ENCODE measurements at places on chromosomes 3 and 15. TPM values are rescaled to one million over a fixed set of nuclear protein-coding genes. Genes with fewer than 3 reads are reported as not detected.

DNA sequence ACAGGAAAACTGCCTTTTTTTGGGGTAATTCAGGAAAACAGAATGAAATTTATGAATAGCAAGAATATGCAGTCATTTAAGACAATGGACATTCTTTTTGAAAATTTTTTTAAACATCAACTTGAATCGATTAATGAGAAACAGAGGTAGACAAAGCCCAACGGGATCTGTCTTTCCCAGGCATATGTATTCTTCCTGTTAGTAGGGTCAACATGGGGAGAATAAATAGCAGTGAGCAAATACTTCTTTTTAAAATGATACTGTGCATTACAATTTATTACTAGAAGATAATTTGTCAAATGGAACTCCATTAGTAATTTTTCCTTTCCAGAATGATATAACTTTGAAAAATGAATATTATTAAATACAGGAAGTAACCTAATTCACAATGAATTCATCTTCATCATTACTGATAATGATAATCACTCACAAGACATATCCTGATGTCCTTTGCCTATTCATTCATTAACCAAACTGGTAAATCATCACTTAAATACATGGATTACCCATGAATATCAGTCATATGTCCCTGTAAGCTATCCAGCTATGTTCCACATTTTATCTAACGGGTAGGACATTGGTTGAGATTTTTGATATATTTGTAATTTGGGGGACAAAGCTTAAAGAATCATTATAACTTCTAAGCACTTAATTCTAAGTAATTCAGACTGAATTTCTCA is 209.2 kb upstream of the CDIN1 start:
- no peak for DNase-seq

DNA sequence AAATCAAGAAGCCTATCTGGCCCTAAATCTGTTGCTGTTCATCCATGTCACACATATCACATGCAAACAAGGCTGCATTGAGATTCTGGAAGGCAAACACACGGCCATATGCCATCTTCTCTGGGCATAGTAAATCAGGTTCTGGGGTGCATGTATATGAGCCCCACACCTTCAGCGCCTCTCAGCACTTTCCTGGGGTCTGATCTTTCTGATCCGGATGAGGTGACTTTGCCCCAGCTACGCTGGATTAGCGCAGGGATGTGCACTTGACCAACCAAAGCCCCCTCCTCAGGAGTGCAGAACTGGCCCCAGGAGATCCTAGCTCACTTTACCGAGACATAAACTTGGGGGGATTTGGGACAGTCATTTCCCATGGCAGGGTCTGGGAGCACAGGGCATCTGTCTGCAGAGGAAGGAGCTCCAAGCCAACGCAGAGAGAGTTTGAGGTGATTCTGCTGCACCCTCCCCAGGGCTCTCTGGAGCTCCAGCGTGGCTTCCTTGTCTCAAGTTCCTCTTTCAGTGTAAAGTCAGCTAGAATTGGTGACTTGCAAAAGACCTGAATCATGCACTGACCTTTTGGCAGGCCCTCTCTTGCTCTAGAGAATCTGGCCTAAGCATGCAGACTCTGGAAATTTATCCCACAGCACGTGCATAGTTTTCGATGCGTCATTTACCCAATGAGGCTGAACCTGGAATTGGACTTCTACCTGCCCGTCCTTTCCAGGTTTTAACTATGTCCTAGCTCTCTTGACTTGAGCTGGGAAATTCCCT is 63.5 kb upstream of the KLF13 start:
- DNase-seq, result no peak

GRCh38 chr3:103083848-103084631 is 649.2 kb downstream of the ZPLD1 start:
- DNase-seq, result no peak

DNA sequence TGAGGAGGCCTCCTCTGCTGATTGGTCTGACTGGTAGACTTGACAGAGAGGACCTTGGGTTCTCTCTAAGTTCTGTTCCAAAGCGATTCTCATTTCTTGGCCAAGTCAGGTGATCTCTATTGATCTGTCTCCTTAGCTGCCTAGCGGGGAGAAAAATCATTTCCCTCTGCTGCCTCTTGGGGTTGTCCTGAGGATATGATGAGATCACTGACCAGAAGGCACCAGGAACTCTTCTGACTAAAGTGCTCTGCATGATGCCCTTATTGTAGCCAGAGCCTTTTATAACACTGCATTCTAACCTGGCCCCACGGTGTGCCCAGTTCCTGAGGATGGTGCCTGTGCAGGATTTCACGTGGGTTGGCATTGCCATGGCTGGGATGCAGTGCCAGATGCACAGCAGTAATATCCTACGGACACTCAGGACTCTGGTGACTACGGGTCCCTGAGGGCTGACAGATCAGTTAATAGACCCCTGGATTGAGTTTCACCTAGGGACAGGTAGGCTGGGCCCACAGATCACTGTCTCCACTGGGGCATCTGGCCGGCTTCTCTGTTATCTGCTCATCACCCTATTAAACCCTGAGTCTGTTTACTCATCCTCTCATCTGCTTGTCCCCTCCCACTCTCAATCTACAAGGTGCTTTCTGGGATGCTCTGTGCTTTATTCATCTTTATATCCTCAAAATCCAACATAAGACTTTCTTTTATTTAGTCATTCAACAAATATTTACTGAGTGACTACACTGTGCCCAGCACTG is 3.9 kb upstream of the HEG1 start:
- peak; percentile 27 for DNase-seq

- DNase-seq, result no peak
Observed at GRCh38 chr15:74869726-74870407, 3.3 kb downstream of the SCAMP2 start.

GRCh38 chr3:29226706-29227105 is 54.2 kb upstream of the RBMS3 start:
- DNase-seq, result no peak

DNA sequence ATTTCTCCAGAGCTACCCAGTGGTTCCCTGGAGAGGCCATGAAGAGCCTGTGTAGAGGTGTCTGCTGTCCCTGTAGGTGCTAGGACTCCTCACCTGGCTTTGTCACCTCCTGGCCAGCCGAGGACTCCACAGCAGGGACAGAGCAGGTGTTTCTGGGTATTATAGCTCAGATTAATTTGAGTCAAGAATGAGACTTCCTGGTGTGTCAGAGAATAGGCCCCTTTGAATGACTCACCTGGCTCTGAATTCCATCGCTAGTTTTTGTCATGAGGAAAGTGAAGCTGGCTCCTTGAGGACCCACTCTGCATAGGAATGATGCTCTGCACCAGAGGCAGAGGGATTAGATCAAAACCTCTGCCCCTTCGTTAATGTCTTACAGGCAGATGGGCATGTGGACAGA is 167.5 kb upstream of the TOPAZ1 start:
- peak; percentile 74 for DNase-seq

- DNase-seq, result no peak
Observed at GRCh38 chr3:181327349-181327748, 337.8 kb upstream of the DNAJC19 start.

DNA sequence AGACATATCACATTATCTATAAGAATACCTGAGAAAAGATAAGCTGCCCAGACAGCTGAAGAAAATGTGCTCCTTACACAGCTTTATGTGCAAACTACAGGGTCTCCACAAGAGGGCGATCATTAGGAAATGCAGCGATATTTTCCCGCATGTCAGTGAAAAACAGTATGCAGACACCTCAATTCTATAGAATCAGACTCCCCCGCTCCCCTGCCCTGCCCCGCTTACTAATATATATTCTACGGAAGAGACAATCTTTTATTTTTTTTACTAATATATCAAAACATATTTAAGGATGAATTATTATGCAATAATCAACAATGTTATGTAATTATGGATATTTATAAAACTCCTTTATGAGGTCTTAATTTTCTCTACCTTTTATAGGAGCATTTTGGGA is 681.3 kb downstream of the ROBO1 start:
- DNase-seq, result peak; percentile 76

DNA sequence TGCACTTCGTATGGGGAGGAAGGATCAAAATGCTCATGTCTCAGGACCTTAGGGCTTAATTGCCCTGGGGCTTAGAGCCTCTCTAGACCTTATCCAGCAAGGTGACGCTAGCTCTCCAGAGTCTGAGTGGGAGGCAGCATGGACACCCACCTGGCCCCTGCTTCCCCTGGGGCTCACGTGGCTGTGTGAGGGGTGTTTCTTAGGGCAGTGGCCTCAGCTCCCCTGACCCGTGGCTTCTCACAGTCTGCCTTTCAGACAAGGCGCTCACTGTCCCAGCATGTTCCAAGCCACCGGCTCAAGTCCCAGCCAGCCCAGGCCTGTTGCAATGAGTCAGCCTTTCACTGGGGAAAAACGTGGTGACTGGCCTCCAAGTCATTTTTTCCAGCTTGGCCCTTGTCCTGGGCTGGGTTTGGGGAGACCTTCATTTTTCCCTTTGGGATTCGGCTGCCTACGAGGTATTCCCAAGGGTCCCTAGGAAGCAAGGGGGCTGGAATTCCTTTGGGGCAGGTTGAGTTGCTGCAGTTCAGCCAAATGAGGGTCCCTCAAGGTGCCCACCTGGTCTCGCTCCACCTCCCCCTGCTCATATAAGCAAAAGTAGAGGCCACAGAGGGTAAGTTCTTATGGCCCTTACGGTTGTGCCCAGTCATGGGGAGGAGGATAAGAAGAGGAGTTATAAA is 15.7 kb downstream of the BHLHE40 start:
- peak; percentile 92 for DNase-seq

GRCh38 chr3:145936971-145937370 is 224.0 kb downstream of the PLOD2 start:
- DNase-seq, result no peak

- no peak for DNase-seq
Observed at GRCh38 chr3:87218560-87218959, 8.5 kb upstream of the CHMP2B start.

DNA sequence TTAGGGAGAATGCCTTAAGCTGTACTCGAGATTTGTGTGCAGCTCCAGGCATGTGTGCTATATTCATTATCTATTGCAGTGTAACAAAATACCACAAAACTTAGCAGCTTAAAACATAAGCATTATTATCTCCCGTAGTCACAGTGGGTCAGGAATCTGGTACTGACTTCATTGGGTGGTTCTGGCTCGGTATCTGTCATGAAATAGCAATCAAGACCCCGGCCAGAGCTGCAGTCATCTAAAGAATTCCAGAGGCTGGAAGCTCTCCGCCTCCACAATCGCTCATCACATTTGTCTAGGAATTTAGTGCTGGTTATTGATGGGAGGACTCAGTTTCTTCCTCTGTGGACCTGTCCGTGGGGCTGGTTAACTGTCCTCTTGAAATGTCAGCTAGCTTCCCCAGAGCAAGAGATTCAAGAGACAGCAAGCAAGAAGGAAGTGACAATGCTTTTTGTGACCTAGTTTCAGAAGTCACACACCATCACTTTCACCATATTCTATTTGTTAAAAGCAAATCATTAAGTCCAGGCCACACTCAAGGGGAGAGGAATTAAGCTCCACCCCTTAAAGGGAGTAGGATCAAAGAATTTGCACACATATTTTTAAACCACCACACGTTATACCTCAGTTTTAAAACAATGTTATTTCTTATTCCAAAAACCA is 76.1 kb downstream of the TOP2B start:
- no peak for DNase-seq

CELF6 gene
- total RNA-seq, result not detected

AHSG gene
- not detected for total RNA-seq

FEZF2 gene
- not detected for total RNA-seq

FGD5 gene
- total RNA-seq, result not detected

EPHB1 gene
- 0.92 TPM for total RNA-seq

ZNF662 gene
- total RNA-seq, result 0.04 TPM

MYD88 gene
- 19.1 TPM for total RNA-seq

GOLGA6L4 gene
- 0.73 TPM for total RNA-seq

NAALADL2 gene
- total RNA-seq, result 1.9 TPM

TGM4 gene
- 1.2 TPM for total RNA-seq

LRRN1 gene
- total RNA-seq, result not detected

TFRC gene
- 272 TPM for total RNA-seq

FBN1 gene
- total RNA-seq, result 7.4 TPM
